ENCODE measurements at places on chromosomes 13 and 19.

GRCh38 chr13:102472650-102473049, 70.8 kb upstream of the FGF14 start:
- DNase-seq, result no peak

DNA sequence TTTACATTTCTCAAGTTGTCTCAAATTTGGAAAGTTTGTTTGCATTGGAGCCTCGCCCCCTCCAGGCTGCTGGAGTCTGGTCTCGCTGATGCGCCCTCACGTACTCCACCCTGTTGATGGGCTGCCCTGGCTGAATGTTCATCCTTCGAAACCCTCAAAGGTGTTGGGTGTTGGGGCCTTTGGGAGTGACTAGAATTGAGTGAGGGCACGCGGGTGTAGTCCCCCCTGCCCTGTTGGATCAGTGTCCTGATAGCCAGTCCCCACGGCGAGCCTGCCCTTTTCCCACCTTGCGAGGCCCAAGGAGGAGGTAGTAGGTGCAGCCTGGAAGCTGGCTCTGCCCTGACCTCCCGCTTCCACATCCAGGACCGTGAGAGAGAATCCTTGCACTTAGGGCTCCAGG, 14.8 kb downstream of the TFDP1 start:
- no peak for DNase-seq

DNA sequence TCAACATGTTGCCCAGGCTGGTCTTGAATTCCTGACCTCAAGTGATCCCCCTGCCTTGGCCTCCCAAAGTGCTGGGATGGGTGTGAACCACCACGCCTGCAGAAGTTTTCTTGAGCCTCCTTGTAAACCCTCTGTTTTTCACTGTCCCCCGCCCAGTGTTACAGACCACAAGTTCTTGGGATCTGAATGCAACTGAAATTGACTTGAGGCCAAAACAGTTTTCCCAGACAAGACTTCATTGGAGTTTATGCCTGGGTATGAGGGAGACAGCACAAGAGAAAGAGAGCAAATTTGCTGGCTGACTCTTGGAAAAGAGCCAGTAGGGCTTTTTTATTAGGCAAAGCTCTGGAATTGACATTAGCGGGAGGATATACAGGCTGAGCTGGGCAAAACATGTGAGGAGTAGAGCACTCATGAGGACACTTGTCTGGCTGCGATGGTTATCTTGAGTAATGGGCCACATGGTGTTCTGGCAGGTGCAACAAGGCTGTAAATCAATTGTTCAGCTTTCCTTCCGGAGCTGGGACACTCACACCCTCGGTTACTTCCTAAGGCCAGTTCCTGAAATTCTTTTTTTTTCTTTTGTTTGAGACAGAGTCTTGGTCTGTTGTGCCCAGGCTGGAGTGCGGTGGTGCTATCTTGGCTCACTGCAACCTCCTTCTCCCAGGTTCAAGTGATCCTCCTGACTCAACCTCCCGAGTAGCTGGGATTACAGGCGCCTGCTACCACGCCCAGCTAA, 12.7 kb upstream of the HNRNPL start:
- DNase-seq, result peak; percentile 90

DNA sequence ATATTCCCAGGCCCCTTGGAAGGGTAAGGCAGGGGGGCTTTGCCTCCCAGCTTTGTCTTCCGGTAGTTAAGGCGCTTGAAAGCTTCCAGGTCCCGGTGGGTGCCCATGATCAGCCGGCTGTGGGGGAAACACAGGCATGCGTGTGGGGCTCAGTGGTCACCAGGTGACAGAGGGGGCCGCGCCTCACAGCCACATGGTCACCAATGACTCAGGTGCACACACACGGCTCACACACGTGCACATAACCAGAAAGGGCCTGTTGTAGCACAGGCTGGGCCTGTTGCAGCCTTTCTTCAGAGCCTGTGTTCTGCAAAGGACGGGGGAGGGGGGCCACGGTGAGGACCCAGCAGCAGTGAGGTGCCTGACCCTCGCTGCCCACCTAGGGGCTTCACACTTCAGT, 5.9 kb downstream of the NANOS3 start:
- DNase-seq, result no peak

DNA sequence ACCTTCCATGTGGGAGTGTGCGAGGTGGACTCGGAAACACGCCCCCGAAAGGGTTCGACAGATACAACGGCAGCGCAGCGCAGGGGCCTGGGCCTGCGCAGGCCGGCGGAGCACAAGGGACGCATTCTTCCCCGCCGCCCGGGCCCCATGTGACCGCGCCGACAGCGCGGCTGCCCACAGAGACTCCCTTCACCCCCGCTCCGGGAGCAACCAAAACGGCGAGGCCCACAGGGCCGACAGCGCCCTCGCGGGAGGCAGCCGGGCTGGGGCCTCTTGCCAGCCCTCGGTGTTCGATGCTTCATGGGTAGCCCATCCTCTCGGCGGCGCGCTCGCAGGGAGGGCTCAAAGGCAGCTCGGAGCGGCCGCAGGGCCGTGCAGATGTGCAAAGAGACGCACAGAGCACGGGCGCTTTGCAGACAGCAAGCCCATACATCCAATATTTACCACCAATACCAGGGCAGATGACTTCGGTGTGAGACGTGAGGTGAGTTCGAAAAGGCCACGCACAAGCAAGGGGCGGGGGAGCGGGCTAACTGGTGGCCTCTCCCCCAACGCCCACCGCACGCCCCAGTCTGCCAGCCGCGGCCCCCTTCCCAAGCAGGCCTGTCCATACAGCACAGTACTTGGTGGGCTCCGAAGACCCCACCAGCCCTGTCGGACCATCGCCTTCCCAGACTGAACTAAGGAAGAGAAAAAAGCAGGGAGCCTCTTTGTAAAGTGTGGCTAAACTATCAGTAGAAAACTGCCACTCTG, 89.9 kb downstream of the CRYL1 start:
- no peak for DNase-seq

DNA sequence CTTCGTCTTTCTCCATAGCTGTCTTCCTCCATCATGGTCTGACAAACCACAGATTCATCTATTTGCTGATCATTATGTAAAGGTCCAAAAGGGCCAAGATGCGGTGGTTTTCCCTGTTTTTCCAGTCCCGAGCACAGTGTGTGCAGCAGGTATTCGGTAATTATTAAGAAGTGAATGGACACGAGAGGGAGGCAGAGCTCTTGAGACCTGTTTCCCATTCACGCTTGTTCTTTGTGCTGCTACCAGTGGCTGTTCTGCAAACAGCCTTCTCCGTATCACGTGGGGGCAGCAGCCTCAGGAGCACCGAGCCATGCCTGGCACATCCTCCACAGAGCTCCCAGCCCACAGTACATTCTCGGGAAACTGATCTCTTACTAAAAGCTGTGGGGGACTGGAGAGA, 50.3 kb downstream of the CCDC70 start:
- DNase-seq, result no peak

GRCh38 chr13:78689011-78689410, 30.1 kb upstream of the OBI1 start:
- DNase-seq, result no peak

DNA sequence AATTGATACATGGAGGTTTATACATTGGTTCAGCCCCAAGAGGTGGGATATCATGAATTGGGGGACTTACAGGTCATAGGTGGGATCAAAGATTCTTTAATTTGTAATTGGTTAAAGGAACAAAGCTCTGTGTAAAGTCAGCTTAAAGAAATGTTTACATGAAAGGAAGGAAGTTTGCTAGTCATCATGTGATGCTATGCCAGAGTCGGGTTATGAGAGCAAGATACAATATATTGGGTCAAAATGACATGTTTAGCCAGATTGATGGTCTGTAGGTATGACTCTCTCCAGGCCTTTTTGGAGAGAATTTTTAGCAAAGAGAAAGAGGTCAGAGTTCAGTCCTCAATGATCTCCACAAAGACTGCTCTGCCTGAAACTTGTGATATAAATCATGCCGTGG, 5.3 kb upstream of the CYSLTR2 start:
- no peak for DNase-seq

- peak; percentile 98 for DNase-seq
These were observed 7.4 kb upstream of the SIGLEC11 start for GRCh38 chr19:49968279-49968922.

GRCh38 chr13:110422913-110423688, 116.0 kb downstream of the COL4A2 start:
- DNase-seq, result no peak

- DNase-seq, result no peak
These were observed 12.9 kb downstream of the PIN1 start for GRCh38 chr19:9848060-9848459.

GRCh38 chr13:110902370-110902769, 12.5 kb downstream of the ANKRD10 start:
- DNase-seq, result no peak

DNA sequence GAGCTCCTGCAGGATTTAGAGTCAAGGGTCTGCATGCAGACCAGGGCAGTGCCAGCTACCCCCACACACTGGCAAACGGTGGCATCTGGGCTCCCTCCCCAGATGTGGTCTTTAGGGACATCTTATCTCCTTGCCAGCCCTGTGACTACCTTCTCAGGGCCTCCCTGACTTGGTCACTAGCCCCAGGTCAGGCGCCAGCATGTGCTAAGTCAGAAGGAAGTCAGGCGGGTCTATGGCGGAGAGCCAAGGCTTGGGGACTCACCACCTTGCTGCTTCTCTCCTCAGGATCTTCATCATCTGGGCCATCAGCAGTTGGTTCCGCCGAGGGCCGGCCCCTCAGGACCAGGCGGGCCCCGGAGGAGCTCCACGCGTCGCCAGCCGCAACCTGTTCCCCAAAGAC, 17.6 kb downstream of the CLPTM1 start:
- peak; percentile 59 for DNase-seq

DNA sequence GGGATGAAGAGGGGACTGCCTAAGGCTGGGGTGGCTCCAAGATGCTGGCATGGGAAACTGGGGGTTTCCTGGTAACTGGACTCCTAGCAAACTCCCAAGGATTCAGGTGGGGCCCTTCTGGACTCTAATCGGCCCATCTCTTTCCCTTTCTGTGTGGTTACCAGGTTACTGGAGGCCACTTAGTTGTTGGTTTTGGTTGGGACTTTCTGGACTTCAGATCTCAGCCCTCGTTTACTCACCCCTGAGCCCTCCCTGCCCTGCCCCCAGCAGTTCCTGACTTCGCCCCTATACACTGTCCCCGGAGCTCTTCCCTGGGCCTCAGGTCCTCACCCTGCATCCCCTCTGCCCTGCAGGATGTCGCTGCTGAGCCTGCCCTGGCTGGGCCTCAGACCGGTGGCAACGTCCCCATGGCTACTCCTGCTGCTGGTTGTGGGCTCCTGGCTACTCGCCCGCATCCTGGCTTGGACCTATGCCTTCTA, 328 bp downstream of the CYP4F12 start:
- DNase-seq, result no peak

DNA sequence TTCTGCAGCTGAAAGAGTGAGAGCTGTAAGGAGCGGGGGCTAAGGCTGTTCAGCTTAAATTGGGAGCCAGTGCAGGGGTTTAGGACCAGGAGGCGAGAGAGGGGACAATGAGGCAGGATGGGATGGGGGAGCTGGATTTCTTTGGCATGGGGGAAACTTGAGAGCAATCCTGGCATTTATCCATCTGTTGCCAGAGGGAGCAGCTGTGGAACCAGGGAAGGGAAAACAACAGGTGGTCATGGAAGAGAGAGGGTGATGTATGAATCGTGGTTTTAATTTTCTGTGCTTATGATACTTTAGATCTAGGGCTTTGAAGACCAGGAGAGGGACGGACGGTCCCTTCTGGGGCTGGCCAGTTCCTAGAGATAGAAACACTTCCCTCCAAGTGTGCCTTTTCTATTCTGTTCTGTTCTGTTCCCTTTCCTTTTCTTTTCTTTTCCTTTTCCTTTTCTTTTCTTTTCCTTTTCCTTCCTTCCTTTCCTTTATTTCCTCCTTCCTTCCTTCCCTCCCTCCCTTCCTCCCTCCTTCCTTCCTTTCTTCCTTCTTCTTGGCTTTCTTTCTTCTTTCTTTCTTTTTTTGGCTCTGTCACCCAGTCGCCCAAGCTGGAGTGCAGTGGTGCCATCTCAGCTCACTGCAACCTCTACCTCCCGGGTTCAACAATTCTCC, 16.0 kb upstream of the CCL25 start:
- no peak for DNase-seq

GRCh38 chr19:35114353-35115176, 1.1 kb upstream of the FXYD3 start:
- peak; percentile 22 for DNase-seq

GRCh38 chr19:29668746-29669609, 3.7 kb downstream of the PLEKHF1 start:
- no peak for DNase-seq

DNA sequence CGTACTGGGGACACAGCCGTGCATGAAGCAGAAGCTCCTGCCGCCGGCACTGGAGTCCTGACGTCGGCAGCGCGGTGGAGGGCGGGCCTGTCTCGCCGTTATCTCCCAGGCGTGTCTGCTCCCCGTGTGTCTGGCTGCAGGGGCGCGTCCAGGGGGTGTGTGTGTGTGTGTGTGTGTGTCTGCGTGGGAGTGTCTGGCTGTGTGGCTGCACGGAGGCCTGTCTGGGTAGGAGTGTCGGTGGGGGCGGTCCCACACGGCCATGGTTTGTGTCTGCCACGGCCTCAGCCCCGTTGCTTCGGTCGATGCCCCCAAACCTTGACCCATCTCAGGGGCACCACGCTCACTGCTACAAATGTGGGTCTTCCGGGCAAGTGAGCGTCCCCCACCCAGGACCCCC, 18.3 kb downstream of the ARID3A start:
- peak; percentile 46 for DNase-seq

GRCh38 chr19:14005349-14006084, 603 bp downstream of the RFX1 start:
- peak; percentile 76 for DNase-seq

- no peak for DNase-seq
These were observed 18.3 kb upstream of the DHRS12 start for GRCh38 chr13:51822106-51822815.

DNA sequence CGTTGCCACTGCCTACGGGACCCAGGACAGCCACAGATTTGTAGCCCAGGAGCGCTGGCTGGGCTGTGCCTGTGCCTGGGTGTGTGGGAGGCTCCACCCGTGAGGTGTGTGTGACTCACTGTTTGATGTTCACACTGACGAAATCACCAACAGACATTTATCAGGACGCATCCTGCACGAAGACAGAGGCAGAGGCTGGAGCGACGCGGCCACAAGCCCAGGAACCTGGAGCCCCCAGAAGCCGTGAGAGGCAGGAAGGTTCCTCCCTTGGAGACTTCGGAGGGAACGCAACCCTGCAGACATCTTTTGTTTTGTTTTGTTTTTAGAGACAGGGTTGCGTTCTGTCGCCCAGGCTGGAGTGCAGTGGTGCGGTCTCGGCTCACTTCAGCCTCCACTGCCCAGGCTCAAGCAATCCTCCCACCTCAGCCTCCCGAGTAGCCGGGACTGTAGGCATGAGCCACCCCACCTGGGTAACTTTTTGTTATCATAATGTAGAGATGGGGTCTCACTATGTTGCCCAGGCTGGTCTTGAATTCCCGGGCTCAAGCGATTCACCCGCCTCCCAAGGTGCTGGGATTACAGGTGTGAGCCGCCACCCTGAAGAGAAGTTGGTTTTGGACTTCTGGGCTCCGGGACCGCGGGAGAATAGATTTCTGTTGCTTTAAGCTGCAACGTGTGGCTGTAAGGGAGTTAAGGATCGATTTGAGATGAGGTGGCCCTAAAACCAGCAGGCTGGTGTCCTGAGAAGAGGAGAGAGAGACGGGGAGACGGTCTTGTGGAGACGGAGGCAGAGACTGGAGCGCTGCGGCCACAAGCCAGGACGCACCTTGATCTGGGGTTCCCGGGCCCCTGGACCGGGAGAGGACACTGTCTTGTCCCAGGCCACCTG, 24.9 kb upstream of the WDR18 start:
- peak; percentile 64 for DNase-seq

- DNase-seq, result no peak
These were observed 27.2 kb downstream of the SPRY2 start for GRCh38 chr13:80313668-80314256.

Data from MV-4-11 (cell line).